ENCODE measurements at places on chromosomes 3 and 15. TPM values are rescaled to one million over a fixed set of nuclear protein-coding genes. Genes with fewer than 3 reads are reported as not detected.
A peak's percentile ranks its signal among the peaks of the same experiment; 100 is the strongest.

GRCh38 chr15:28085489-28086174 lies 13.5 kb downstream of the OCA2 start:
- no peak for DNase-seq

GRCh38 chr15:26087395-26087794 lies 224.3 kb upstream of the ATP10A start:
- DNase-seq = peak; percentile 82

- DNase-seq = no peak
These were observed 82.4 kb upstream of the RASGRF1 start for GRCh38 chr15:79172801-79173460.

GRCh38 chr3:177476495-177476894 lies 279.2 kb upstream of the TBL1XR1 start:
- no peak for DNase-seq

Gene FBXW12
- polyA plus RNA-seq = not detected

- no peak for DNase-seq
These were observed 308.5 kb upstream of the MDFIC2 start for GRCh38 chr3:70620956-70621355.

GRCh38 chr3:123126031-123126430 lies 59.2 kb downstream of the PDIA5 start:
- no peak for DNase-seq

Gene TPRG1
- polyA plus RNA-seq = not detected

Gene SAMMSON
- polyA plus RNA-seq = not detected

Gene TRPM1
- not detected for polyA plus RNA-seq

Gene SNTN
- not detected for polyA plus RNA-seq

GRCh38 chr3:47473391-47473790 lies 2.4 kb downstream of the SCAP start:
- no peak for DNase-seq

Gene TIGIT
- polyA plus RNA-seq = not detected

DNA sequence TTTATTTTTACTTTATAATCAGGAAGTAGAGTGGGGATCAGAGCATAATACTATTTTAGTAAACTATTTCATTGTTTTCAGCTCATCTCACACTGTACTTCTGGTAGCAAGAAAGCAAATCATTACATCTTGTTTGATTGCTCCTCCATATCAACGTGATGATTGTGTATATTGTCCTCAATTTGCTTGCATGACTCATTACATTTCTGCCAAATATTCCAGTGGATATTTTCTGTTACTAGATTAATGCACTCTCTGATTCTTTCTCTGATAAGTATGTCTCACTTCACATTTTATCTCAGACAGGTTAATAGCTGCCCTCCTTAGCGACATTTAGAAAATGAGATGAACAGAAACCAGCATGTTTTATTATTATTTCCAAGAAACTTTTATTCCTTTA lies 1145.3 kb downstream of the OTOL1 start:
- peak; percentile 36 for DNase-seq

DNA sequence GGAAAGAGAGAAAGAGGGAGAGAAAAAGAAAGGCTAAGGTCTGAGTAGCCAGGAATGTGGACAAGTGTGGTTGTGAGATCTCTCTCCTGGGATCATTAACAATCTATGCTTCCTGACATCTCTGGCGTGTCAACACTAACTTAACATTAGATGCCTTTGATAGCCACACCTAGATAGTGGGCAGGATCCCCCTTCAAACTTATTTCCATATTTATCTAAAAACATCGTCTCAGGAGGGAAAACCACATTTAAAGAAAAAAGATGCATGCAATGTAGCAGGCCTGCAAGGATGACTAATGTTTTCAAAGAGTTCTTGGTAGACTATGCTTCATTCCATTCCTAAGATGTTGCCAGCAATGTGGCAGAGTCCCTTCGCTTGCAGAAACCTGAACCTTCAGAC lies 80.9 kb downstream of the MLH1 start:
- peak; percentile 87 for DNase-seq

Gene PTPRG
- 11.5 TPM for polyA plus RNA-seq

- DNase-seq = peak; percentile 60
These were observed 4.7 kb downstream of the LMAN1L start for GRCh38 chr15:74817370-74817737.

Gene GOLGA8J
- not detected for polyA plus RNA-seq

- peak; percentile 30 for DNase-seq
These were observed 189.9 kb downstream of the LPP start for GRCh38 chr3:188343894-188344293.

DNA sequence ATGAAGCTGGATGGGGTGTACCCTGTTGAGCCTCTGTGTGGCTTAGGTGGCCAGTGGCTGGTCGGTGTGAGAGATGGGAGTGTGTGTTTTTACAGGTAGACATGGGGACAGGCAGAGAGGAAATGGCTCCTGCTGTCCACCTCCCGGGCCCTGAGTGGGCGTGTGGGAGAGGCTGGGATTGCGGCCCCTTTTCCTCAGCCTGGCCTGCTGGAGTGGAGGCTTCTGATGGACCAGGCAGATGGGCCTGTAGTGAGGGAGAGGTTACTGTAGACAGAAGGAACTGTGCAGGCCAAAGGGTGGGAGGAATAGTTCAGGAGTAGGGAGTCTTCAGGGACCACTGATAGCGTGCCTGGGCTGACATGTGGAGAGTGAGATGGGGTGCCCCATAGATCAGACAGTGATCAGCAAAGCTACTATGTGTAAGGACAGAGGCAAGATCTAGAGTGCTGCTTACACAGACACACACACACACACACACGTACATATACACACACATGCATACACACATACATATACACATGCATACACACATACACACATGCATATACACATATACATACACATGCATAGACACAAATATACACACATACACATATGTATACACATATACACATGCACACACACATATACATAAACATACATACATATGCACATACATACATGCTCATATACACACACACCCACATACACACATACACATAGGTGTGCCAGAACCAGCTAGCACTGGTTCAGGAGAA lies 26.4 kb downstream of the ACAA1 start:
- DNase-seq = no peak

DNA sequence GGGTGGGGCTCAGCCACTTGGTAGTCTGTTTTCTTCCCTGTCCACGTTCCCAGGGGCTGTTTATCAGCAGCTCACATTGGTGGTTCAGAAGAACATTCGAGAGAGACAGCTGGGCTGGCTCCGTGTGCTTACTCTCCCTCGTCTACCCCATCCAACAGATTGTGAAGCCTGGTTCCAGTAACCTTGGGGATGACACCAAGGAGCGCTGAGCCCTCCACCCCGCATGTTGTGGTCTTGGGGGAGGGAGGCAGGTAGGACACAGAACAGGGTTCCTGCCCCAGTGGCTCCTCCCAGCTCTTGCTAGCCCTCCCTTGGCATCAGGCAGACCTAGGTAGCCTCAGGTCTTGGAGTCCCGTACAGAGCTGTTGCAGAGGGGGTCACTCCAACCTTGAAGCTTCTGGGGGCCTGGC lies 33.1 kb downstream of the KLF13 start:
- no peak for DNase-seq

Gene ISLR2
- polyA plus RNA-seq = 0.20 TPM

DNA sequence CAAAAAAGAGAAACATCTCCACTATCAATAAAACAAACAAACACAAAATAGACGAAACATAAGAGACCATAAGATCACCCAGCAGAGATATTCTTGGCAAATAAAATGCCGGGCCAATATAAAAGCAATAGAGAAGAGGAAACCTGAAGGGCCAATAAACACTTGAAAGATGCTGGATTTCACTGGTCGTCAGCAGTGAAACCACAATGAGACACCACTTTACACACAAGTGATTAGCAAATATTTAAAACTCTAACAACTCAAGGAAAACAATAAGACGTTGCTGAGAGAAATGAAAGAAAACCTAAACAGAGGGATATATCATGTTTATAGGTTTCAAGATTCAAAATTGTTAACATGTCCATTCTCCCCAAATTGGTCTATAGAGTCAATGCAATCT lies 148.5 kb downstream of the WDR76 start:
- DNase-seq = no peak

DNA sequence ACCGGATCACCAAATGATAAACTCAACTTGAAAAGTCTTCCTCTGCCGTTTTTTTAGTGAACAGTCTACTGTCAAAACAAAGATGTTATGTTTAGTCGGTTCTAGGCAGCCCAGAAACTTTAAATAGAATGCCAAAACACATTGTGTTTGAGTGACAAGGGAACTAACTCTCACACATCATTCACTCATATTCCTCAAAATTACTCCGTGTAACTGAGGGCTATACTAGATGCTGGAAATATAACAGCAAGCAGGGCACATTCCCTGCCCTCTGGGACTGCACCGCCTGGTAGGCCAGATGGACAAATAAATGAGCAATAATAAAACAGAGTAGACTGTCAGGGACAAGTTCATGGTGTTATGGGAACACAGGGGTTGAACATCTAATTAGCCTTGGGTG lies 251.4 kb downstream of the MAGI1 start:
- DNase-seq = no peak

DNA sequence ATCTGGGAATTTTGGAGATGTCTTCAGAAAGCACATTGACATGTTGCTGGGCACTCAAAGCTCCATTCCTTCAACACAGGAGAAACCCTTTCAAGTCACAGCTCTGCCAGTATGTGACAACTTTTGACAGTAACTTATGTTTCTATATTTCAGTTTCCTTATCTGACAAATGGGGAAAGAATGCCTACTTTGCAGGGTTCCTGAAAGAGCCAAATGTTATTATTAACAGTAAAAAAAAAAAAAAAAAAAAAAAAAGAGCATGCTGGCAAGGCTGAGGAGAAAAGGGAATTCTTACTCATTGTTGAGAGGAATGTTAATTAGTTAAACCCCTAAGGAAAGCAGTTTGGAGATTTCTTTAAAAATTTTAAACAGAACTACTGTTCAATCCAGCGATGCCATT lies 272.5 kb upstream of the TGFBR2 start:
- peak; percentile 57 for DNase-seq

Gene TMEM212
- not detected for polyA plus RNA-seq
